ENCODE measurements at places on chromosomes 1 and 21. TPM values are rescaled to one million over a fixed set of nuclear protein-coding genes. Genes with fewer than 3 reads are reported as not detected.

The FHAD1 gene
- polyA plus RNA-seq, result not detected

The RBM8A gene
- 176 TPM for polyA plus RNA-seq

The CFHR5 gene
- polyA plus RNA-seq, result not detected

The GBP7 gene
- polyA plus RNA-seq, result not detected

DNA sequence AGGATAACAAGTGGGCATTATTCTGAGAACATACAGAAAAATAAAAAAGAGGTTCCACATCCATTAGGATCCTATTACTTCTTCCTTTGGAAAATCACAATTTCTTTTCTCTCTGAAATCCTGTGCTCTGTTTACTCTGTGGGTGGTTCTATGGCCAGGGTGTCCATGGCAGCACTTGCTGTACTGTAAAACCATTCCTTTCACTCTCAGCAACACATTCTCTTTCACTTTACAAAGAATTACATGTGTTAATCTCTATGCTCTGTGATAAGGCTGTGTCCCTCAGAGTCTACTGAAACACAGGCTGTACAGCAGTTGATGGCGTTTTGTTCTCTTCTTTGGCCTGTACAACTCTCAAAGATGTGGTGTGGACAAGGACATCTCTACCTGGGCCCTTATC is 524.1 kb downstream of the PTBP2 start:
- H3K36me3 ChIP-seq, result no peaks in the 10 kb centered on the region
- no peak for DNase-seq
- no peak overlapping the region for H3K27ac ChIP-seq
- H3K4me3 ChIP-seq, result no peak overlapping the region
- no peaks in the 10 kb centered on the region for H3K27me3 ChIP-seq

GRCh38 chr1:33442141-33442540 is 11.2 kb upstream of the PHC2 start:
- no peaks in the 10 kb centered on the region for H3K36me3 ChIP-seq
- no peaks in the 10 kb centered on the region for H3K4me1 ChIP-seq
- no peak overlapping the region for H3K4me3 ChIP-seq
- no peak overlapping the region for H3K27ac ChIP-seq
- no peak for DNase-seq
- peaks cover 16% of the 10 kb centered on the region for H3K27me3 ChIP-seq

DNA sequence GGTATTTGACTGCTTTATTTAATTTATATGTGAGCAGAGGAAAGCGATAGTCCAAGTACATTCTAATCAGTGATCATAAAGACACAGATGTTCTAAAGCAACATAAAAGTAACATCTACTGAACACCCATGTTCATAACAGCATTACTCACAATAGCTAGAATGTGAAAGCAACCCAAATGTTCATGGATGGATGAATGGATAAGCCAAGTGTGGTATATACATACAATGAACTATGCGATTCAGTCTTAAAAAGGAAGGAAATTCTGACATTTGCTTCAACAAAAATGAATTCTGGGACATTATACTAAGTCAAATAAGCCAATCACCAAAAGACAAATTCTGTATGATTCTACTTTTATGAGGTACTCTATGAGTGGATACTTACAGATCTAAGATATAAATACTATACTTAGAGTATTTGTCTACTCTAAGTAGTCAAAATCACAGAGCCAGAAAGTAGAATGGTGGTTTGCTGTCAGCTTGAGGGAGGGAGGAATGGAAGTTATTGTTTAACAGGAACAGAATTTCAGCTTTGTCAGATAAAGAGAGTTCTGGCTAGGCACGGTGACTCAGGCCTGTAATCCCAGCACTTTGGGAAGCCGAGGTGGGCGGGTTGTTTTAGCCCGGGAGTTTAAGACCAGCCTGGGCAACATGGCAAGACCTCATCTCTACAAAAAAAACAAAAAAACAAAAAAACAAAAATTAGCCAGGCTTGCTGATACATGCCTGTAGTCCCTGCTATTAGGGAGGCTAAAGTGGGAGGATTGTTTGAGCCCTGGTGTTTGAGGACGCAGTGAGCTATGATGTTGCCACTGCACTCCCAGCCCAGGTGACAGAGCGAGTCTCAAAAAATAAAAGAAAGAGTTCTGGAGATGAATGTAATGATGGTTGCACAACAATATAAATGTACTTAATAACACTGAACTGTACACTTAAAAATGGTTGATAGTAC is 79.7 kb upstream of the ARHGAP29 start:
- H3K36me3 ChIP-seq, result no peaks in the 10 kb centered on the region
- no peak for DNase-seq
- H3K27me3 ChIP-seq, result no peaks in the 10 kb centered on the region
- H3K27ac ChIP-seq, result no peak overlapping the region
- H3K4me3 ChIP-seq, result no peak overlapping the region

DNA sequence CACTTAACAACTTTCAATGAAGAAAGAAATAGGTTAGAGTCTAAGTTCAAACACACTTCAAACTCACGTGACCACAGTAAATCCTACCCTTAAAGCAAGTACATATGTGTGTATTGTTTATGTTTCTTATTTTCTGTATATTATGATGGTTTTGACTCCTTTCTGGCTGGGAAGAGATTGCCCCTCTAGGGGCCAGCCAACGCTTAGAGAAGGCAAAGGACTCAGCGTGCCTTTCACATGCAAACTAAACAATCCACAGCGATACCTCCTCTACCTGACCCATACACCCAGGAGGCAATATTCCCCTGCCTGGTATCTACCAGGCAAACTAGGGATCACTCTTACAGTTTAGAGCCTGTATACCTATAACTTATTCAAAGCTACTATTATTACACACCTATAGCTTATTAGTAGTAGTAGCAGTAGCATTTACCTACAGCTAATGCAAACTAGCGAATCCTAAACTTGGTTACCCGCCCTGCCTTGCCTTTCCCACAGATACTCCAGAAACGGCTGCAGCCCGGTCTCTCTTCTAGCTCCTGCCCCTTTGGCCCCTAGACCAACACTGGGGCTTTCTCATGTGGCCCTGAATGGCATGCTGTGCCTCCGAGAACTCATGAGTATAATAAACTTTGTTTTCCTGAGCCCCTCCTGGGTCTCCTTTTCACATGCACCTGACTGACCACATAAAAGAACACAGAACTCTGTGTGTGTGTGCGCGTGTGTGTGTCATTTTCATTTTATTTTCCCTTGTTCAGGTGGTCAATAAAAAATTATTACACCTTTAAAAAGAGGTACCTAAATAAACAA is 14.0 kb downstream of the NRIP1 start:
- no peak overlapping the region for H3K27ac ChIP-seq
- no peaks in the 10 kb centered on the region for H3K36me3 ChIP-seq
- H3K4me3 ChIP-seq, result peak overlapping the region; percentile 21
- H3K4me1 ChIP-seq, result peaks cover 7% of the 10 kb centered on the region
- DNase-seq, result peak; percentile 20
- H3K27me3 ChIP-seq, result no peaks in the 10 kb centered on the region

DNA sequence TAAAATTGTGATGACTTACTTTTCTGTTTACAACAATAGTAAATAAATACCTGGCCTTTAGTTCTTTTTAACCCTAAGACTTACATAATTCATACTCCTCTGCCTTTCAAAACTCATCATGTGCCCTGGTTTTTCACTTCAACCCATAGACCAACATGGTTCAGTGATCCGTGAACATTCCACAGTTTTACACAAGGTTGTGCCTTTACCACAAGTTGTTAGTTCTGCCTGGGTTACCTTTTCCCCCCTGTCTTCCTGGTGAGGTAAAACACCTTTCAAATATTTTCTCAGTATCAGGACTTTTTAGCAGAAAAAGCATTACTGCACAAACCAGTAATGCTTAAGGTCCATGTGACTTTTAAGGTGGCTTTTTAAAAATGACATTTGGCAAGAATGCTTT is 1466.4 kb downstream of the PLA2G4A start:
- H3K27ac ChIP-seq, result no peak overlapping the region
- DNase-seq, result no peak
- H3K4me1 ChIP-seq, result no peaks in the 10 kb centered on the region
- H3K36me3 ChIP-seq, result no peaks in the 10 kb centered on the region

GRCh38 chr1:201329801-201330200 is 46.5 kb downstream of the PKP1 start:
- H3K4me1 ChIP-seq, result no peaks in the 10 kb centered on the region
- H3K27me3 ChIP-seq, result no peaks in the 10 kb centered on the region
- DNase-seq, result no peak
- no peak overlapping the region for H3K4me3 ChIP-seq

GRCh38 chr1:109167001-109167506 is 46.7 kb upstream of the SARS1 start:
- H3K4me3 ChIP-seq, result no peak overlapping the region
- DNase-seq, result peak; percentile 13
- H3K4me1 ChIP-seq, result no peaks in the 10 kb centered on the region
- H3K27me3 ChIP-seq, result no peaks in the 10 kb centered on the region

GRCh38 chr1:31433396-31433930 is 20.4 kb downstream of the SERINC2 start:
- H3K36me3 ChIP-seq, result no peaks in the 10 kb centered on the region
- H3K27ac ChIP-seq, result no peak overlapping the region
- DNase-seq, result no peak
- no peaks in the 10 kb centered on the region for H3K27me3 ChIP-seq

Data from CD4-positive, CD25-positive, alpha-beta regulatory T cell (primary cell).